RWPE2 (cell line): ENCODE measurements at places on chromosomes 4 and X.

GRCh38 chr4:56880572-56880971 is 27.1 kb upstream of the REST start:
- DNase-seq: no peak

- DNase-seq: no peak
These were observed 9.6 kb downstream of the BMP15 start for GRCh38 chrX:50920132-50920531.

GRCh38 chrX:132751063-132751690 is 207.3 kb downstream of the HS6ST2 start:
- DNase-seq: no peak

DNA sequence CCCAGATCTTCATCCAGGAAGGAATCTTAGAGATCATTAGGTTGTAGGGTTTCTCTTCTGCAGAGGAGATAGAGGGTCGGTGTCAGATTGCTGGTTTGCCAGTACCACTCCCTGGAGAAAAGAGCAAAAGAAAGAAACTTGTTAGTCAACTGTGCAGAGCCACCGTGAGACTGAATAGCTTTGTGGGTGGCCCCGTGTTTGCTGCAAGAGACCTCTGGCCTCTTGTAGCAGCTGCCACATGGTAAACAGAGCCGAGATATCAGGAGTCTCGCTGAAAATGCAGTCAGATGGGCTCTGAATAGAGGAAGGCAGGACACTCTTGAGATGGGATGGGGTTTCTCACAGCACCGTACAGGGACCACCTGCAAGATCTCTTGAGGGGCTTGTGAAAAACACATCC is 149.7 kb downstream of the PTTG2 start:
- DNase-seq: no peak

DNA sequence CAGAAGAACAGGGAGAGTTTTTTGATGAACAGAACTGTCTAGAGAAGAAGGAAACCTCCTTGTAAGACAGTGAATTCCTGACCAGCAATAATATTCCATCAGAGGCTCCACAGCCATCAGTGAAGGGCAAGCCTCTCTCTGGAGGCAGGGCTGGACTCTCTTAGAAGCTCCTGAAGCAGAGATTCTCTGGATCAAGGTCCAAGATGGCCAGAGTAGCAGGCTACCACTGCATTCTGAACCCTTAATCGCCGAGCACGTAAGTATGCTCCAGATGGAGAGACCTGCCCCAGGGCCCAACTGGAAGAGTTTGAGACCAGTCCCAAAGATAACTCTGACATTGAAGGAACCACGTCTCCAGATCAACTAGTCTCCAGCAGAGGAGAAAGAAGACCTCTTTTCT is 16.4 kb downstream of the GABRE start:
- DNase-seq: no peak

GRCh38 chrX:19675731-19676130 is 160.4 kb upstream of the MAP3K15 start:
- no peak for DNase-seq

DNA sequence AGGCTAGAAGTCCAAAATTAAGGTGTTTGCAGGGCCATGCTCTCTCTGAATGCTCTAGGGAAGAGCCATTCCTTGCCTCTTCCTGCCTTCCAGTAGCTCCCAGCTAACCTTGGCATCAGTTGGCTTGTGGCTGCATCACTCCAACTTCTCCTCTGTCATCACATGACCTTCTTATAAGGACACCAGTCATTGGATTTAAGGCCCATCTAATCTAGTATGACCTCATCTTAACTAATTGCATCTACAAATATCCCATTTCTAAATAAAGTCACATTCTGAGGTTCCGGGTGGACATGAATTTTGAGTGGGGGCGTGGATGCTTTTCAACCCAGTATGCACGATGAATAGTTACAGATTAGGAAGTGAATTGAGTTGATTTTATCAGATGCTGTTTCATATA is 89.7 kb downstream of the DOCK11 start:
- DNase-seq: no peak

- DNase-seq: no peak
These were observed 175.7 kb upstream of the MXRA5 start for GRCh38 chrX:3522101-3522650.

DNA sequence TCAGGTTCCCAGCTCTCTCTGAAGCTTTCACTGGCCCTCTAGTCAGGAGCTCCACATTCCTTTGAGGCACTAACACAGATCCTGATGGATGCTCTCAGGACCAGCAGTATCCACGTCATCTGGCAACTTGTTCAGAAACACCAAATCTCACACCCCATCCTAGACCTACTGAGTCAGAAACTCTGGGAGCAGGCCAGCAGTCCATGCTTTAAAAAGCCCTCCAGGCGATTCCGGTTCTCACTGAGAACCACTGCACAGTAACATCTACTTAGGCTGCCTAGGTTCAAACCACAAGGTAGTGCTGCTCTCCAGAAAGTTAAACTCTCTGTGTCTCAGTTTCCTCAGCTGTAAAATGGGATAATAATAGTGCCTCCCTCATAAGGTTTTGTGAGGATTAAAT is 55.3 kb downstream of the CCDC158 start:
- DNase-seq: no peak

GRCh38 chrX:130756233-130756632 is 146.8 kb downstream of the ENOX2 start:
- no peak for DNase-seq

DNA sequence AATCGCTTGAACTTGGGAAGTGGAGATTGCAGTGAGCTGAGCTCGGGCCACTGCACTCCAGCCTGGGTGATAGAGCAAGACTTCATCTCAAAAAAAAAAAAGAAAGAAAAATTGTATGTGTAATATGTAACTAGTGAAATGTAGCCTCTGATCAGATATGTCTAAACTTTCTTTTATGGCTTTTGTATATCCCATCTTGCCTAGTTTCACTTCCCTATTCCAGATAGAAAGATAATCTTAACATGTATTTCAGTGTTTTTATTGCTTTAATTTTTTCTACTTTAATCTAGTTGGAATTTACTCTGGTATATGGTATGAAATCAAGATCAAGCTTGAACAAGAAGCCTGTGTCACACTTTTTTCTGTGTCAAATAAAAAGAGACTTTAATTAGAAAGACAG is 1.9 kb upstream of the ZNF41 start:
- no peak for DNase-seq

GRCh38 chr4:4859325-4859798 is at the start of gene MSX1:
TSS of gene MSX1 (plus strand) at chr4:4859665. CDS start at chr4:4859900, 235 bp downstream.
- peak; percentile 75 for DNase-seq

DNA sequence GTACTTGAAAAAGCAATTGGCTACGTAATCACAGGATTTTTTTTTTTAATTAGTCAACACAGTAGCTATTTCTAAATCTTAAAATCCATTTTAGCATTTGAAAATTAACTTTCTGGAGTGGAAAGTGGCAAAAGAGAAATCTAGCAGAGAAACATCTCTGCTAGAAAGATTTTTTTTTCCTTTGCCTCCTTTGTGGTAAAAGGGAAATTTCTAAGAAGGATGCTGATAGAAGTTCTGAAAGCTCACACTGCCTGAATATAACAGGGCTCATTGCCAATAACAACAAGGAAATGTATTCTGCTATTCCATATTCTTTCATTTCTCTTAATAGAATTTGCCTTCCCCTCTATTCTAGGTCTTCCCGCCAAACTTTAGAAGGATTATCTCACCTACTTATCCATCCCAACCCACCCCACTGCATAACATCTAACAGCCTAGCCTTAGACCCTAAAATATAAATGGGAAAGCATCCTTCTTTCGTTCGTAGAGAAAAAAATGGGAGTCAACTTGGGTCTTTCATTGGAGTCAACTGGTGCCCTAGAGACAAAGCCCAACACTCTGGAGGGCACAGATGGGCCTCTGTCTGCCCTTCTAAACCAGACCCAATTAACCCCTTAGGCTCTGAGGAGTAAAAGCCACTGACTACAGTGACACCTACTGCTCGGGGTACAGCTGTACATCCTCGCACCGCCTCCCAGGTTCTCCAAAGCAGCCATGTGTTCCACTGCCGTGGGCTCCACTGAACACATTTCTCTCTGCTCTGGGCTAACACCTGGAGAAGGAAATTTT is 103.9 kb downstream of the MAML3 start:
- no peak for DNase-seq

GRCh38 chr4:7910952-7911578 is 28.6 kb downstream of the AFAP1 start:
- no peak for DNase-seq

- no peak for DNase-seq
These were observed 69.8 kb upstream of the SLC7A11 start for GRCh38 chr4:138311771-138312535.

- no peak for DNase-seq
These were observed 51.2 kb upstream of the CHRNA9 start for GRCh38 chr4:40283968-40284367.

GRCh38 chrX:48021026-48021900 is 14.5 kb downstream of the SPACA5 start:
- DNase-seq: no peak

- no peak for DNase-seq
These were observed 1598.3 kb downstream of the PCDH18 start for GRCh38 chr4:135934026-135934425.

GRCh38 chr4:148216866-148217814 is 225.1 kb downstream of the NR3C2 start:
- DNase-seq: no peak

- DNase-seq: no peak
These were observed 18.7 kb downstream of the SCFD2 start for GRCh38 chr4:53346920-53347852.

DNA sequence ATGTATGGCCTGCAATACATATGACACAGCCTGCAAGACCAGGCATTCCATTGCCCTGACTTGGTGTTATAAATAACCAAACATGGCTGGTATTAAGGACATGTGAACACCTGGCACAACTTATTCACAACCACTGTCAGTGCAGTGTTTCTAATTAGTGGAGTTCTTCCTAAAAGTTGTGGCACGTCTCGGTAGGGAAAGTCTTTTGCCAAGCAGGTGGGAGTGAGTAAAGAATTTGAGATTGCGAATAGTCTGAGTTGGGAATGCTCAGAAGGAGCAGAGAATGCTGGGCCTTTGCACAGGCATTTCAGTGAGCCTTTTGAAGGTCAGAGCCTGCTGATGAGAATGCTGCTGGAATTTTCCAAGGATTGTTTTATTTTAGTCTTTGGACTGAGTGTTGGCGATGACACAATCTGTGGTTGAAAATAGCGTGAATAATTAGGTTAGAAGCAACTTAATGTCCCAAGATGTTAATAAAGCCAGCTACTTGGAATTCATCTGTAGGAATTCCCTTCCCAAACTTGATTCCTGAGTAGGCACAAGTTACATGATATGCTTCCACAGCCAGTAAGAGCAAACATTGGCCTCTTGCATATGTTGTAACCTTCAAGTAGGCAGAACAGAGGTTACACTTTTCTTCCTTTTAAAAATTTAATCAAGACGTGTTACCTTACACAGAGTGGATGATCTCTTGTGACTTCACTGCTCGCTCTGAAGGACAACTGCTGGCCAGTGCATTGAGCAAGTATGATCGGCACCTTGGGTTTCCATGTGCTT is 83.6 kb upstream of the PGRMC2 start:
- DNase-seq: no peak

- DNase-seq: no peak
These were observed 39.8 kb downstream of the XIAP start for GRCh38 chrX:123899701-123900100.

- no peak for DNase-seq
These were observed 21.8 kb downstream of the SPRY1 start for GRCh38 chr4:123418351-123418931.

- no peak for DNase-seq
These were observed 64.3 kb upstream of the WDR17 start for GRCh38 chr4:176001151-176002006.

DNA sequence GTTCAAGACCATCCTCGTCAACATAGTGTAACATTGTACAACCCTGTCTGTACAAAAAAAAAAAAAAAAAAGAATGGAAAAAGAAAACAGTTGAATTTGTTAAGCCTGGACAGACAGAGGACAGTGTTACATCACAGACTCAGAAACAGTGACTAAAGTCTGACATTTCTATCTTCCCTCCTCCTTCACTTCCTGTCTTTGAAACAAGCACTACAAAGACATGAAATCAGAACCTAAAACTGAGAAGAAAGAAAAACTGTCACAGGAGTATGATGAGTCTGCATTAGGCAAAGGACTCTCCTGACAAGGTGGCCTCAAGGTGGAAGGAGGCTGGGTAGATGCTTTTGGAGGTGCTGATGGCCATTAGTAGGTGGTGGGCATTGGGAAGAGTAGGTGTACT is 126.7 kb downstream of the RBM47 start:
- no peak for DNase-seq

GRCh38 chrX:153411255-153411987 is at the start of gene ZFP92:
TSS of gene ZFP92 (plus strand) at chrX:153411472. CDS start at chrX:153418323, 6,851 bp downstream.
- DNase-seq: no peak

- DNase-seq: no peak
These were observed 1827.2 kb downstream of the ARAP2 start for GRCh38 chr4:34417160-34417559.

GRCh38 chrX:72130762-72131250 is 909 bp downstream of the RTL5 start:
- no peak for DNase-seq

- DNase-seq: no peak
These were observed 1.6 kb upstream of the IDUA start for GRCh38 chr4:985123-985830.

DNA sequence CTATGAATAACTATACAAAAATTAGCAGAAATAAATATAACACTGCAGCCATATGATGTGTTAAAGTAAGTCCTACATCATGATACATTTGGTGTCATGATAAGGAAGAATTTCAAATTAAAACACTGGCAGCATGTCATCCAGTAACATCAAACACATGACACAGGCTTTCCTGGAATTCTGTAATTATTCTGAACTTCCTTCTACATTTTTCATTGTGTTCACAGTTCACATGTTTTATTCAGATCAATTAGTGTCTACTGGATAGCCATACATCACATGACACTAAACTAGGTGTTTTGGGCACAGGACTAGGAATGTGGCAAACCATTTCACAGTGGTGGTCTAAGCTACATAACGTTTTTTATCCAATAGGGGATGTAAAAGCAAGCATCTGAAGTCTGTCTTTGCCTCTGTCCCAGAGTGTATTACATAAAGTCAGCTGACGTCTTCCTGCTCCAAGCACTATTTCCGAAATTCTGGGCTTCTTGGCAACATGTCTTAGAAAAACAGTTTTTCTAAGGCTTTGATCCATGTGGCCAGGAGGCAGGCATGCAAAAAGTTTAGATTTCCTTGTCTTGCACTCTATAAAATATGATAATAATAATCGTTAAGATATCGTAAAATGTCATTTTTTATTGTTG is 707.9 kb downstream of the CENPC start:
- DNase-seq: no peak

GRCh38 chr4:122776916-122777315 is 44.4 kb downstream of the BBS12 start:
- DNase-seq: no peak
